ENCODE measurements at places on chromosomes 4 and X.

- DNase-seq: no peak
Measured at GRCh38 chr4:4296283-4296846, 6.3 kb downstream of the ZBTB49 start.

GRCh38 chr4:128347930-128348660 is 60.5 kb upstream of the PGRMC2 start:
- DNase-seq: no peak

GRCh38 chr4:154720123-154720522 is 23.7 kb upstream of the LRAT start:
- DNase-seq: no peak

DNA sequence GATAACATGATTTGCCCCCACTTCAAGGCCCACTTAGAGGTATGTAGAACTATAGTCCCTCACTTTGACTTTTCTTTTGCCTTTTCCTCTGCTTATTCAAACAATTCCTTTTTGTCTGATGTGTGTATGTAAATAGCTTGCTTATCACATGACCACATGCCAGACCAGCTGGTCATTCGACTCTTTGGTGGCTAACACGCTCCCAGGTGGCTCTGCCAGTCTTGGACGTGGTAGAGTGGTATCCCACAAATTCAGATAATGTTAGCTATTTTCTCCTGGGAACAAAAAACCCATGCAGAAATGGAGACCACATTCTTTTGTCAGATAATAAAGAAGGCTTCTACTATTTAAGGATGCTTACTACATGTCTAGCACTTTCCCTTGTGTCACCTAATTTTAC is 47.9 kb downstream of the ARHGAP24 start:
- DNase-seq: no peak

- peak; percentile 62 for DNase-seq
Measured at GRCh38 chr4:8038083-8038482, 98.4 kb upstream of the AFAP1 start.

DNA sequence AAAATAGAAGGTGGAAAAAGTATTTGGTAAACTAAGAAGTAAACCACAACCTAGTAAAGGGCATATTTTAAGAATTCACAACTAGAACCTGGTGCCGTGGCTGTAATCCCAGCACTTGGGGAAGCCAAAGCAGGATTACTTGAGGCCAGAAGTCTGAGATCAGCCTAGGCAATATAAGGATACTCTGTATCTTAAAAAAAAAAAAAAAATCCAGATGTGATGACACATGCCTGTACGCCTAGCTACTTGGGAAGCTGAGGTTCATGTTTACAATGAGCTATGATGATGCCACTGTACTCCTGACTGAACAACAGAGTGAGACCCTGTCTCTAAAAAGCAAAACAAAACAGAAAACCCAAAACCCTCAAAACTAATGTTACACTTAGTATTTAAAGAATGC is 294.9 kb upstream of the ZCCHC13 start:
- no peak for DNase-seq

- no peak for DNase-seq
Measured at GRCh38 chrX:78321809-78322208, 5.6 kb downstream of the CYSLTR1 start.

GRCh38 chr4:52095374-52095773 is 44.3 kb downstream of the SPATA18 start:
- no peak for DNase-seq

- DNase-seq: peak; percentile 96
Measured at GRCh38 chr4:48290146-48290772, 20.6 kb upstream of the TEC start.

- no peak for DNase-seq
Measured at GRCh38 chrX:38276089-38276488, 51.2 kb downstream of the RPGR start.

- peak; percentile 98 for DNase-seq
Measured at GRCh38 chr4:1360423-1361283, 13.6 kb downstream of the UVSSA start.

Data from osteoblast (primary cell).